ENCODE measurements at places on chromosomes 6 and 20. TPM values are rescaled to one million over a fixed set of nuclear protein-coding genes. Genes with fewer than 3 reads are reported as not detected.
A peak's percentile ranks its signal among the peaks of the same experiment; 100 is the strongest.

DNA sequence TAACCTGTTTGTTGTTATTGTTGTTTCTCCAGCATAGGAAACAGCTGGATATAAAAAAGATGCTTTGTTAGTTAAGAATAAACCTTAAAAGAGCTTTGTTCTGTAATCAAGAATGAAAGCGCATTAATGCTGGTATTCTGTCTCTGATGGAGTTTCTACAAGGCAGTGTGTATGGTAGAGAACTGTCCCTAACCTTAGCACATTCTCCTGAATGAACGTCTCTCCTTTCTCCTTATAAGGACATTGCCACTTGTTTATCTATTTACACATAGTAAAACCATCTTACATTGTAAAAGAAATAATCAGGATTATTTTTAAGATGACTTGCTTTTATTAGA, 33.8 kb upstream of the LCA5 start:
- DNase-seq = no peak

DNA sequence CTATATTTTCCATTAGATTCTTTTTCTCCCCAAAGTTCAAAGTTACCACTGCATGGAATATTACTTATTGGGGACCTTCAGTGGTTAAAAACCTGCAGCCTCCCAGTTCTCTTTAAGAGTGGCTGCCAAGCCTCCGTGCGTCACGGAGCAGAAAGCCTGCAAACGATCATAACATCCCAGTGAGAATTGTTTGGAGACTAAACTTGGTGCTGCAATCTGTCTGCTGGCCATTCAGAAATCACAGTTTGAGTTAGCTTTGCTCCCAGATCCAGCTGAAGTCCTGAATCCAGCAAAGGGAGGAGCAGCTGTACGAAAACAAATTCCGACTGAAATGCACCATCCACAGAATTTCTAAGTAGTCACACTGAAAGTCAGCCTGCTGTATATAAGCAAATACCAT, 213.5 kb upstream of the PDE10A start:
- DNase-seq = peak; percentile 90

DNA sequence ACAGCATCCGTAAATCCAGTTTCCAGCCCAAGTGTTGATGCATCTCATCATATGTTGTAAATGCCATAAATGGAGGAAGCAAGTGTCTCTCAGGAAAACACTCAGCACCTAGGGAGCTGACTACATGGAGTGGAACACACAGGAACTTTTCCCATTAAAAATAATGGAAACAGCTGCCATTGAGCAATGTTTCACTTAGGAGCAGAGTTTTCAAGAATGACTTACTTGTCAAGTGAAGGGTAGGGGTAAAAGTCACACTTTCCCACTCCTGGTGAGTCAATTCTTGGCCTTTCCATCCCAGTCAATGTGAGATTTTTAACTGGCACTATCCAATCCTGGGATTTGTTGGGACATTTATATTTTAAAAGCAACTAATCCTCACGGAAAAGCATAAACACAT, 119.4 kb upstream of the ASF1A start:
- no peak for DNase-seq

- no peak for DNase-seq
Observed at GRCh38 chr6:154583546-154584188, 73.2 kb upstream of the CNKSR3 start.

The CALHM6 gene
- 8.1 TPM for total RNA-seq

DNA sequence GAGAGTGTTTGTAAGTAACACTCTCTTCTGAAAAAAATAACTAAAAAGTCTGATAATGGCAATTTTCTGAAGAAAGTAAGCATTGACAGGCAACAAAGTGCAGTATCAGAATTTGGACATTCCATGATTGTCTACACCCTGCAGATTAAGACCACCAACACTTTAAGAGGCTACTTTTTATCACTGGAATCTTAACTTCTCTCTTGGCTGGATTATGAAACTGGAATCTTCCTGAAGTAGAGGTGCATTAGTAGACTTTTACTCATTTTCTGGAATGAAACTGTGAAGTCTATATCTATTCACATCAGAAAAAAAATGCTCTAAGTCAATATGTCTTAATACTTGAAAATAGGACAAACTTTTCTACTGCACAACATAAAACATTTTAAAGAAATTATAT, 547.5 kb downstream of the COL12A1 start:
- DNase-seq = no peak

DNA sequence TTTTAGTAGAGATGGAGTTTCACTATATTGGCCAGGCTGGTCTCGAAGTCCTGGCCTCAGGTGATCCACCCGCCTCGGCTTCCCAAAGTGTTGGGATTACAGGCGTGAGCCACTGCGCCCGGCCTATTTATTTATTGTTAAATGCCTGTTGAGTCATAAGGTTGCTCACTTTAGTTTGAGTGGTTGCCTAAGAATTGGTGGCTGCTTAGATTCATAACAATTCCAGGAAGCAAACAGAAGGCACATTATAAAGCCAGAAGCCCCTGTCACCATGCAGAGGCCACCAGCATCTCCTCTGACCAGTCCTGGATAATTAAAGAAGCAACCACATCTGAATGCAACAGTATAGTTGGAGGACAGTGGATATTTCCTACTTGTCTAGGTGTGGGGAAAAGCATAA, 24.0 kb upstream of the ARMH2 start:
- no peak for DNase-seq

The BANF2 gene
- total RNA-seq = not detected

DNA sequence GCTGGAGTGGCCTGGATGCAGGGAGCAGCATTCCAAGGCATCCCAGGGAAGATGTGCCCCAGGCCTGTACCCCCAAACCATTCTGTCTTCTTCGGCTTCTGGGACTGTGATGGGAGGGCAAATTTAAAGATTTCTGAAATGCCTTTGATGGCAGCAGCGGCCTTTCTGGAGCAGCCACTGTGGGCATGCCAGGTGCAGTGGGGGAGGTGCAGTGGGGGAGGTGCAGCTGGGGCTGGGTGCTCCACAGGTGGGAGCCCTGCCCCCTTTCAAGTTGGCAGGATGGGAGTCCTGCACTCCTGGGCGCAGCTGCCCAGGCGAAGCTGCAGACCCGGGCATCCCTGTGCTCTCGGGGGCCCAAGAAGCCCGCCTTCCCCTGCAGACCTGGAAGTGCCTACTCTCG, 293.5 kb upstream of the MOCS1 start:
- no peak for DNase-seq

The EMILIN3 gene
- total RNA-seq = 3.1 TPM

Measured in stomach (tissue), 19 donors.